ENCODE measurements at places on chromosomes 1 and 21.

- DNase-seq: no peak
Observed at GRCh38 chr1:171488190-171488929, 3.0 kb downstream of the PRRC2C start.

DNA sequence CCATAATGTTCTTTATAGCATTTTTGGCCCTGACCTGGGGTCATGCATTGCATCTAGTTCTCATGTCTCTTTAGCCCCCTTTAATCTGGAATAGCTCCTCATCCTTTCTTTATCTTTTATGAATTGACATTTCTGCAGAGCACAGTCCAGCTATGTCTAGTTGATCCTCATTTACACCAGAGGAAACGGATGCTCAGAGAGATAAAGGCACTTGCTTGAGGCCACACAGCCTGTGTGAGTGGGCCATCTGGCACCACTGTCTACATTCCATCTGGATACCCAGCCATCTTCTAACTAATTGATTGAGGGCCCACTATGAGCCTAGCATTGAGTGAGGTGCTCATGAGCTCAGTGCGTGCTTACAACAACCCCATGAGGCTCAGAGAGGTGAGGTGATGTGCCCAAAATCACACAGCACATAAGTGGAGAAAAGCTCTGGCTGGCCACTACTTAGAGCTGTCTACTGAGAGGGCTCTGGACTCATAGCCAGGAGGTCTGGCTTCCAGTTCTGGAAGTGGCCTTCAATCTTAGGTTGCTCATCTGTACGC, 3.5 kb downstream of the HPCA start:
- DNase-seq: no peak

DNA sequence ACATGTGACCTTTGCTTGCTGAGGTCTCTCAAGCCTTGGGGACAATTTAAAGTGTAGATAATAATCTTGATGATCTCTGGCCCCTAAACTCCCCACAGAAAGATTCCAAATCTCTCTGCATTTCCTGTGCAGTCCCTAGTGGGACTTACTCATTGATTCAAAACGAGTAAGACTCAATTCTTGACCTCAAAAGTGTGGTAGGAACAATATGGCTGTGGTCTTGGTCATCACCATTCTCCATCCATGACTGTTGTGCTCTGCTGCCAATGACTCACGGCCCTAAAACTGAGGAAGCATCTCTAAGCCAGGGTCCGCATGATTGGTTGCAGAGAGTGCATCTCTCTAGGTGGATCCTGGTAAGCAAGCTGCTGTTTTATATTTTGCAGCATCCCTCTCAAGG, 268.0 kb downstream of the PTGER3 start:
- DNase-seq: no peak

GRCh38 chr1:165877940-165878556, 50.6 kb downstream of the UCK2 start:
- DNase-seq: no peak

DNA sequence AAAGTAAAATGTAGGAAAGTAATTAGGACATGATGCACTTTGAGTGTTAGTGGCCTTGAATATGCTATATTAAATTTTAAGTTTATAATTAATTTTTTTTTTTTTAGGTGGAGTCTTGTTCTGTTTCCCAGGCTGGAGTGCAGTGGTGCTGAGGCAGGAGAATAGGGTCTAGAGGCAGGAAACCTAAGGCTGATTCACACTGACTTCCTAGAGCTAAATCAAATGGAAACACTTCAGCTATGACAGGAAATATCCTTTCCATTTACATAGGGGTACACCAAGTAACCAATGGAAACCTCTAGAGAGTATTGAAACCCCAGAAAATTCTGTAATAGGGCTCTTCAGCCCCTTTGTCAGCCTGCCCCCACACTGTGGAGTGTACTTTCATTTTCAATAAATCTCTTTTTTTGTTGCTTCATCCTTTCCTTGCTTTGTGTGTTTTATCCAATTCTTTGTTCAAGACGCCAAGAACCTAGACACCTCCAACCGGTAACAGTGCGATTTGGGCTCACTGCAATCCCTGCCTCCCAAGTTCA, 17.9 kb upstream of the THRAP3 start:
- no peak for DNase-seq

DNA sequence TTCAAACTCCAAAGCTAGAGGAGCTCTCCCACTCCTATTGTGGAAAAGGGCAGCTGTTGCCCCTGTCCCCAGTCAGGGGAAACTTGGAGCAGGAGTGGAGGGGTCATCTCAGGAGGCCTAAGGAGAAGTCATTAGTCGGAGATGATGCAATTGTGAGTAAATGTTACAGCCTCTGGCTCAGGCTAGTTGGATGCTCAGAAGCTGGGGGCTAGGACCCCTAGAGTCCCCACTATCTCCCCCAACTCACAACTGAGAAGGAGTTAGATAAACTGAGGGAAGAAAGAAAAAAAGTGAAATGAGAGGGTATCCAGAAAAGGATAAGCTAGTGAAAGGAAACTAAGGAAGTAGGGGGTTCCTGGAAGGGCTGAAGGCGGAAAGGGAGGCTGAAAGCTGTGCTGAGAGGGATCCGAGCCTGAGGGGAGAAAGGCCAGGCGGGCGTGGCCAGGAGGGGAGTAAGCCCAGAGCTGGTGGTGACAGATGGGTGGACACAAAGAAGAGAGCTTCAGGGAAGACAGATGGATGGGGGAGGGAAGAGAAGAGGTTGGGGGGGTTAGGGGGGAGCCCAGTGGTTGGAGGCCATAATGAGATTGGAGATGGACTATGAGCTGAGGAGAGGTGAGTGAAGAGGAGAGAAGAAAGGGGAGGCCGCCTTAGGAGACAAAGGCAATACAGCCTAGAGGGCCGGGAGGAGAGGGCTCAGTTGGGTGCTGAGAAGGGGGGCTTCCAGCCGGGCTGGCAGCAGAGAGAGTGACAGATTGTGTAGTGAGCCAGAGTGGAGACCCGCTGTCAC, 4.5 kb upstream of the NHLH1 start:
- no peak for DNase-seq

DNA sequence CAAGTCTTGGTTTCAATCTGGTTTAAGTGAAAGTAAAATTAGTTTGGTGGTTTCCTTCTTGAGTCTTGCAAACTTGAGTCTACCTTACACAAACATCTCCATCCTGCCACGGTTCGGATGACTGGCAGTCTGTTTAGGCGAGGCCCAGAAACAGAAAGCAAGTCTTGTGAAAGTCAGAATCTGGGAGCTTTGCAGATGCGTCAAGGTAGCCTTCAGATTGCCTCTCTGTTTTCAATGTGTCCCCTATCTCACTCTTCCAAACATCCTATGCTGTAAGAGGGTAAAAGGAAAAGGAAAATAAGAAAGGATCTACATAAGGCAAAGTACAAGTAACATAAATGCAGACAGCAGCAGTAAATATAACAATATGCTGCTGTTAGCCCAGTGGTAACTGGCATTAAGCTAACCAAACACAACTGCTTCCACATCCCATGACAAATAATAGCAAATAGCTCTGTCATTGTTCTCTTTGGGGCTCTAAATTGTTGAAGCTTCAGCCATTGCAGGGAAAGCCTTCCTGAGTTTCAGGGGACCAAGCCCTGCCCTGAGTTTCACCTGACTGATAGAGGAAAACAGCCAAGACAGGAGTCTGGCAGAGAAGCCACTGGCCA, 26.2 kb upstream of the C1orf105 start:
- peak; percentile 44 for DNase-seq

- DNase-seq: no peak
Observed at GRCh38 chr1:218312509-218312908, 27.4 kb downstream of the RRP15 start.

- DNase-seq: no peak
Observed at GRCh38 chr1:91243171-91243570, 161.5 kb downstream of the HFM1 start.

DNA sequence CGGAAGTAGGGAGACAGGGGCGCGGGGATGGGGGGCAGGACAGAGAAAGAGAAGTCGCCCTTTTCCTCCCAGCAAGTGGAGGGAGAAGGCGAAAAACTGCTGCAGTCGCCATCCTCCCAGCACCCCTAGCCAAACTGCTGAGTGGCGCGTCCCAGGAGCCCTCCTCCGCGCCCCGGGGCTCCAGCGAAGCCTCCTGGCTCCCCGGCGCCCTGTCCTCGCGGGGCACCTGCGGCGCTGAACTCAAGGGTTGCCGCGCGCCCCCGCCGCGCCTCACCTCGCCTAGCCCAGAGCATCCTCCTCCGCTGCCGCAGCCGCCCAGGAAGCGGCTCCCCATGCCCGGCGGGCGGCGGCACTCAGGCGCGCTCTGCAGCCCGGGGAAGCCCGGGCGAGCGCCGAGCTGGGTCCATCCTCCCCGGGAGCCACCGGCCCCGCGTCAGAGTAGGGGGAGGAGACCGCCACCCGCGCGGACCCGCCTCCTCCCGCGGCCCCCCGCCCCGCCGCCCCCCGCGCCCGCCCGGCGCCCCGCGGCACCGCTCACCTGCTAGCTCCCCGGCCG, at the start of gene DAB1:
Gene DAB1, minus strand, starts transcription at position 405 of the 556 bp plus-strand sequence. CDS start 133,030 bp downstream, outside the sequence.
- DNase-seq: no peak

DNA sequence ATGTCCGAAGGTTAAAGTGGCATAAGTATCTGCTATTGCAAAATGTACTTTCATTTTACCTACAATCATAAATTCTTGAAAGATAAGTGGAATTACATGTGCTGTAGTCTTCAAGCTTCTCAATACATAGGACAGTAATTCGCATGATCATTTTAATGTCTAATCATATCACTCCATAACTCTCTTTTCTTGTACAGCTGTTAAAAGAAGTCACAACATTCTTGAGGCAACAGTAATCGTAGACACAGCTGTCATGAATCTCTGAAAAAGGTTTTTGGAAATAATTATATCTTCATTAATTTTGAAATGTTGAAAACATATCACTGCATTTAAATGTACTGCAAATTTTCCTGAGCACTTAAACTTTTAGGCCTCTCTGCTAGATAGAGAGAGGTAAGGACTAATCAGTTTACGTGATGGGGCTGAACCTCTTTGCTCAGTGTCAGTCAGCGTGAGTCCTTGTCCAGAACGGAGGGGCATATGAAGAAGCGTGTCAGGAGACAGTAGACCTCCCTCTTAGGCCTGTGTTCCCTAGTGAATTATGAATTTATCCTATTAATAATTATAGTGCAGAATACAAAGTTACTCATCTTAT, 133.4 kb downstream of the NEK7 start:
- DNase-seq: no peak

GRCh38 chr1:40303790-40304189, 13.3 kb downstream of the COL9A2 start:
- no peak for DNase-seq

DNA sequence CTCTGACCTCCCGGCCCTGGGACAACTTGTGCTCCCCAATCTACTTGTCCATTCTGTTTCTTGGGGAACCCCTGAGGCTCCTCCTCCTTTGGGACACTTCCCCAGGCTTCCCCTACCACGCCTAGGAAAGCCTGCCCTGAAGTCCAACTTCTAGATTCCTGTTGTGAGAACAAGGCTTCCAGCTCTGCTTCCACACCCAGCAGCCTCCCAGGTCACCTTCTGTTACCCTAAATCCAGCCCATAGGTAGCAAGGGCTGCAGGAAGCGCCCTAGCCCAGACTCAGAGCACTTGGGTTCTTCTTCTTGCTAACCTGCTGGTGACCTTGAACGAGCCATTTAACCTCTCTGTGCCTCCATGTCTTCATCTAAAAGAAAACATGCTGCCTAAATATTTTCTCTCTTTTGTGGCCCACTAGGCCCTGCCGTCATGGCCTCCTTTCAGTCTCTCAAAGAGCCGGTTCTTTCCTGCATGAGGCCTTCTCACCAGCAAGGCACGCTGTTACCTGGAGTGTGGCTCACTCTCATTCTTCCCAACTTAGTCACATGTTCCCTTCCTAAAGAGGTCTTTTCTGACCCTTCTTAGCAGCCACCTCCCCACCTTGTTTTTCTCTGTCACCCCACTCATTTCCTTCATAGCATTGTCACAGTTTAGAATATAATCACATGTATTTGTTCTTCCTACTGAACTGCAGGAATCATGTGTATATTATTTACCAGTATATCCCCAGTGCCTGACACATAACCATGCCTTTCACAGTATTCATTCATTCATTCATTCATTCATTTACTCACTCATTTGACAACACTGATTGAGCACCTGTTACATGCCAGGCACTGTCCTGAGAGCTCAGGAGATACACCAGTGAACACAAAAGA, 1.4 kb downstream of the CAPN2 start:
- DNase-seq: no peak

DNA sequence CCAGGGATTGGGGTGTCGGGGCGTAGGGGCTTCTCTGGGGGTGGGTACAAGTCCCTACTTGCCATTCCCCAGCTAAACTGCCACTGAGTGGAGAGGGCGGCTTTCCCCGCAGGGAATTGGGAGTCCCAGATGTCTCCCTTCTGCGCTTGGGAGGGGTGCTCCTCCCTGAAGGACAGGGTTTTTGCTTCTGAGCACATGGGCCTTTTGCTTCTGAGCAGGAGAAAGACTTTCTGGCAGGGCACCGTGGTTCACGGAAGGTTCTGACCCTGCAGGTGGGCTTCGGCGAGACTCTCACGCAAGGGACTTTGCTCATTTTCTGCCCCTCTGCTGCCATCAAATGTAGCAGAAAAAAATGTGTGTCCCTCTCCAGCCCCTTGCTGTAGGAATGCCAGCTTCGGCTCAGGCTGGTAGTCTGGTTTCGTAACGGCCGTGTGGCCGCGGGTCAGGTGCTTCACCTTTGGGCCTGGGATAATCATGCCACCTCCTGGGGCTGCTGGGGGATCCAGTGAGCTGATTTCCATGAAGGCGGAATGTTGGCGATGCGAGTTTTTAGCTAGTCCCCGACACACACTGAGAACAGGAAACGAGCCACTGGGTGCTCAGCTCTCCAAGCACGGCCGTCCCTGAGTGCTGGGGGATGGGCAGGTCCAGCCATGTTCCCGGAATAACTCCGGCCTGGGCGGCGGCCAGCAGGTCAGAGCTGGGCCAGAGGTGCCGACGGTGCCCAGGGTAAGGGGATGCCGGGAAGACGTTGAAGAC, 364.0 kb downstream of the CAMTA1 start:
- no peak for DNase-seq

GRCh38 chr1:12301518-12302237, 71.8 kb downstream of the VPS13D start:
- DNase-seq: no peak

- DNase-seq: no peak
Observed at GRCh38 chr1:28074892-28075511, 13.4 kb downstream of the EYA3 start.

- no peak for DNase-seq
Observed at GRCh38 chr1:31310198-31310597, 13.4 kb downstream of the ZCCHC17 start.

DNA sequence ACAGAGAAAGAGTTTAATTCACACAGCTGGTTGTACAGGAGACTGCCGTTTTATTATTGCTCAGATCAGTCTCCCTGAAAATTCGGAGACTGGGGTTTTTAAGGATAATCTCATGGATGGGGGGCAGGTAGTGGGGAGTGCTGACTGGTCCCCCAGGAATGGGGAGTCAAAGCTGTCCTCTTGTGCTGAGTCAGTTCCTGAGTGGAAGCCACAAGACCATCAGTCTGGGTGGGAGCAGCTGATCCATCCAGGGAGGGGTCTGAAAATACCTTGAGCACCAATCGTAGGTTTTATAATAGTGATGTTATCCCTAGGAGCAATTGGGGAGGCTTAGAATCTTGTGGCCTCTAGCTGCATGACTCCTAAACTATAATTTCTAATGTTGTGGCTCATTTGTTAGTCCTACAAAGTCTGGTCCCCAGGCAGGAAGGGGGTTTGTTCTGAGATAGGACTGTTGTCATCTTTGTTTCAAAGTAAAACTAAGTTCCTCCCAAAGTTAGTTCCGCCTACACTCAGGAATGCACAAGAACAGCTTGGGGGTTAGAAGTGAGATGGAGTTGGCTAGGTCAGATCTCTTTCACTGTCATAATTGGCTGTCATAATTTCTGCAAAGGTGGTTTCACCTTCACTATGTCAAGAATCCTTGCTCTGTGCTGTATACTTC, 50.3 kb downstream of the TRAF5 start:
- DNase-seq: no peak
